ENCODE measurements at places on chromosomes 13 and 19.

DNA sequence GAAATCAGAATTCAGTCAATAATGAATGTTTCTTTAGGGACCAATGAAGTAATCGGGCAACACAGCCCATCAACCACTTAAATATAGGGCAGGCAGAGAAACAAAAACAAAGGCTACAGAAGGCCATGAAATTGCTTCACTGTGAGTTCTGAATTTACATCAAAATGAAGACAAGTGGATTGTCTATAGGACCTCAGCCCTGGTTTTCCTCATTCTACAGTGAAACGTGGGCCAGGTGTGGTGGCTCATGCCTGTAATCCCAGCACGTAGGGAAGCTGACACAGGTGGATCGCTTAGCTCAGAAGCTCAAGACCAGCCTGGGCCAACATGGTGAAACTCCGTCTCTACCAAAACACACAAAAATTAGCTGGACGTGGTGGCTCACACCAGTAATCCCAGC is 416.0 kb downstream of the KLF12 start:
- no peak for DNase-seq

GRCh38 chr13:39335721-39336120 is 267.3 kb downstream of the LHFPL6 start:
- DNase-seq, result no peak

- no peak for DNase-seq
Measured at GRCh38 chr13:77067519-77067918, 40.6 kb upstream of the FBXL3 start.

DNA sequence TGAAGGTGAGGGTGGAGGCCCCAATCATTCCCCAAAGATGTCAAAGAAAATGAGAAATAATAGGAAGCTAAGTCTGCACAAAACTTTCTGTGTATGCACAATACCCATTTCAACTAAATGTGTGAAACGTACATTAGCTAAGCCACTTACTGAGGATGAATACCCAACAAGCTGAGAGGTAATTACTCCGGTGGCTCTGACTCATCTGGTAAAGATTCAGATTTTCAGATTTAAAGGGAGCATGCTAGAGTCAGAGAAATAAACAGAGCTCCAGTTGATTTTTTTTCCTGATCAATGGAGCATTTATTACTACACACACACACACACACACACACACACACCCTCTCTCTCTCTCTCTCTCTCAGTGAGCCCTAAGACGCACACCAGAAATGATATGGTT is 194.8 kb upstream of the ARGLU1 start:
- no peak for DNase-seq

DNA sequence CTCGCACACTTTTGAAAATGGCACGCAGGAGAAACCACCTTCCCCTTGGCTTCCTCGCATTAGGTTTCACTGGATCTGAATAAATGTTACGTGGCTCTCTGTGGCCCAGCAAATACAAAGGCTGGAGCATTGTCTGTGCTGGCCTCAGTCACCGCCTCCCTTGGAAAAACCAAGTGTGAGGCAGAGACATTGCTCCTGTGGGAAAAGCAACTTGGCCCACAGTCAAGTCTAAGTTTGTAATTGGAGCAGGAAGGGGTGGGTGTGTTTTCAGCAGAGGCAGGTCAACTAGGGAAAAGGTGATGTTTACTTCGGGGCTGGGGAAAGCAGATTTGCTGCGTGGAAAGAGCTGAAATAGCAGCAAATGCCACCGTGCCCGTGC is 101.6 kb downstream of the IRS2 start:
- no peak for DNase-seq

- DNase-seq, result no peak
Measured at GRCh38 chr19:48461982-48462655, 6.7 kb downstream of the KCNJ14 start.

DNA sequence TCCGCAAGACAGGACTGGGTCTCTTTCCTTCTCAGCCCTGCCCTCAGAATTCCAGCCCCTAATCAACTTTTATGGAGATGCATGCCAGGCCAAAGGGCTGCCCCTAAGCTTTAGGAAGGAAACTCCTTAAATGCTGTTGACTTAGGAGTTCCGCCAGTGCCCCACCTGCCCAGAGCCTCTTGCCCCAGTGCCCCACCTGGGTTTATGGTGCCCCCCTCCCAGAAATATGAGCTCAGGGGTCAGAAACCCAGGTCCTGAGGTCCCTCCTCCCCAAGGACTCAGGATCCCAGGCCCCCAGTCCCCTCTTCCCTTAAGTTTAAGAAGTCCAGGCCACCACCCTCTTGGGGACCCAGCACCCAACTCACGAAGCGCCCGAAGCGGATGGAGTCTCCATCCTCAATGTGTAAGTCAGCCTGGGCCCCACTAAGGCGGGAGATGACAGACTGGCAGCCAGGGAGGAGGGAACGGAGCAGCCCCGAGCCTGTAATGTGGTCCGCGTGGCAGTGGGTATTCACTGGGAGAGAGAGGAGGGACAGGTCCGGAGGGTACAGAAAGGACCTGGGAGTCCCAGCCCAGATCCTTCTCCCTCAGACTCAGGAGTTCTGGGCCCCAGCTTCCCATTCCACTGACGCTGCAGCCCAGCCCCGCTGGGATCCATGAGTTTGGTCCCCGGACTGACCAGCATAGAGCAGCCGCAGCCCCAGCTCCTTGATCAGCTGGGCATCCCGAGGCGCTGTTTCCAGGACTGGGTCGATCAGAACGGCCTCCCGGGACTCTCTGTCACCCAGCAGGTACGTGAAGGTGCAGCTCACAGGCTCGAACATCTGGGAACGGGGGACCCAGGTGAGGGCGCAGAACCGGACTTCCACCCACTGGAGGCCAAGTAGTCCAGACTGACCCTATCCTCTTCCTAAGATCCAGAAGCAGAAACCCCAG is 897 bp downstream of the ETHE1 start:
- no peak for DNase-seq

GRCh38 chr13:72151241-72151640 is 284.2 kb upstream of the DACH1 start:
- DNase-seq, result no peak

DNA sequence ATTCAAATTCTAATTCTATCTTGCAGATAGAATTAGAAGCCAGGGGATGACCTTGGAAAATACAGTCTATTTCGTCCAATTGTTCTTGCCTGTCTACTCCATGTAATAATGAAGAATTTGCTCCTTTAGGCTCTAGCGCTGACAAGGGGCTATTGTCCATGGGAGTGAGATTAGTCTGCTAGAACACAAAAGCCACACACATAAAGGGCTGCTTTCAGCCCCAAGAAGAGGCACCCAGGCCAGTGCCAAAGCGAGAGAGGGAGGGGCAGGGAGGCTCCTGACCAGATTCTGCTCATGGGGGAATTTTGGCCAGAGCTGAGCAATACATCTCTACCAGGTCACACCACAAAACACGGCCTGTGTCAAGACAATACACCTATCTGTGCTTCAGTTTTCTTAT is 1306.9 kb downstream of the UQCRFS1 start:
- DNase-seq, result no peak

DNA sequence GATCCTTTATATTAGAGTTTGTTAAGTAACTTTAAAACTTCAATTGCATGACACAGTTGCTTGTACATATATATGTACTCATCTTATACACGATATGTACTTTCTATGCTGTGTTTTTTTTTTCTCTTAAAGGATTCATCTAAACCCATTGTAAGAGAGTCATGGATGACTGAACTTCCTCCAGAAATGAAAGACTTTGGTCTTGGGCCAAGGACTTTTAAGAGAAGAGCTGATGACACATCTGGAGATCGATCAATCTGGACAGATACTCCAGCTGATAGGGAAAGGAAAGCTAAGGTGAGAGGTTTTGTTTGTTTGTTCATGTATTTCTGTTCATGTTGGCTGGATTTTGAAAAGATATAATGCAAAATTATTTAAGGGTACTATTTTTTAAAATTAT is 26.0 kb downstream of the GPALPP1 start:
- DNase-seq, result no peak

DNA sequence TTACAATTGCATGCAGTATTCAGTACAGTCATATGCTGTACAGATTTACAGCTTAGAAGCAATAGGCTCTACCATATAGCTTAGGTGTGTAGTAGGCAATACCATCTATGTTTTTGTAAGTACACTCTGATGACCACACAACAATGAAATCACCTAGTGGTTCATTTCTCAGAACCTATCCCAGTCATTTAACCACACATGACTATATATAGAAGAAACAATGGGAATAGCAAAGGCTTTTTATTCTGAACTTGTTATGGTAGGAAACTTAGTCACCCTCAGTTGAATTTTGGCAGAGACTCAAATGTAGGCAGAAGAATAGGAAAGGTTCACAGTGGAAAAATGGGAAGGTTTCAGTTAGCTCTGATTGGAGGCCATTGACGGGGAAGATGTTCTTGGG is 1075.1 kb upstream of the MIR17HG start:
- DNase-seq, result no peak

- no peak for DNase-seq
Measured at GRCh38 chr13:71360041-71360440, 507.0 kb downstream of the DACH1 start.

DNA sequence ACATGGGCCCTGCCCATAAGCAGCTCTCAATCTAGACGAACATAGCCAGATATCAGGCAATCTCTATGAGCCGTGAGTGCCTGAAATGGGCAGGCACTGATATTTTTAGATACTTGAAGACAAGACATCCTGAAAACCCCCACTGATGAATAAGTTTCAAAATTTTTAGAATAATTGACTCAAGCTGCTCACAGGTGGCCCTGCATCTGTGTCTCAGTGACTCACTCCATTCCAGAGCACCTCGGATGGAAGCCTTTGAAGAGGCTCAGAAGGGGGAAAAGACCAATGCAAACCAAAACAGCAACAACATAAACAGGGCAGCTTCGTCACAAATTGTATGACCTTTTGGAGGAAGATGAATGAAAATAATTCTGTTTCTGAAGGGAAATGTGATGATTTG is 42.8 kb upstream of the SLC46A3 start:
- no peak for DNase-seq

GRCh38 chr19:38731654-38732301 is 12.5 kb downstream of the CAPN12 start:
- DNase-seq, result no peak

DNA sequence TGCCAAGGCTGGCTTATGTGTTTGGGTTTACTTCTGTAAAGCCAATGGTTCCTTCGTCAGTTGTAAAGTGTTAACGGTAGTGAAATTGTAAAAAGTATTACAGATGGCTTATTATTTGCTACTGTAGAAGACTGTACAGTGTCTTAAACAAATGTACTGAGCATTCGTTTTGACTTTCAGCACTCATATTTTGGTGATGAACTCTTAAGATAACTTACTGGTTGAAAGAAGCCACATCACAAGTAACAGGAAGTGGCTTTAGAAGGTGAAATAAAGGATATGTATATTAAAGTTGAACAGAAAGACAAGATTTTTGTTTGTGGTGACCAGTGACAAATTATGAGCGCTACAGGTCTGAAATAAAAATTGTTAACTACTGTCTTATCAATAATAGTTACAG is 64.2 kb downstream of the URI1 start:
- no peak for DNase-seq

DNA sequence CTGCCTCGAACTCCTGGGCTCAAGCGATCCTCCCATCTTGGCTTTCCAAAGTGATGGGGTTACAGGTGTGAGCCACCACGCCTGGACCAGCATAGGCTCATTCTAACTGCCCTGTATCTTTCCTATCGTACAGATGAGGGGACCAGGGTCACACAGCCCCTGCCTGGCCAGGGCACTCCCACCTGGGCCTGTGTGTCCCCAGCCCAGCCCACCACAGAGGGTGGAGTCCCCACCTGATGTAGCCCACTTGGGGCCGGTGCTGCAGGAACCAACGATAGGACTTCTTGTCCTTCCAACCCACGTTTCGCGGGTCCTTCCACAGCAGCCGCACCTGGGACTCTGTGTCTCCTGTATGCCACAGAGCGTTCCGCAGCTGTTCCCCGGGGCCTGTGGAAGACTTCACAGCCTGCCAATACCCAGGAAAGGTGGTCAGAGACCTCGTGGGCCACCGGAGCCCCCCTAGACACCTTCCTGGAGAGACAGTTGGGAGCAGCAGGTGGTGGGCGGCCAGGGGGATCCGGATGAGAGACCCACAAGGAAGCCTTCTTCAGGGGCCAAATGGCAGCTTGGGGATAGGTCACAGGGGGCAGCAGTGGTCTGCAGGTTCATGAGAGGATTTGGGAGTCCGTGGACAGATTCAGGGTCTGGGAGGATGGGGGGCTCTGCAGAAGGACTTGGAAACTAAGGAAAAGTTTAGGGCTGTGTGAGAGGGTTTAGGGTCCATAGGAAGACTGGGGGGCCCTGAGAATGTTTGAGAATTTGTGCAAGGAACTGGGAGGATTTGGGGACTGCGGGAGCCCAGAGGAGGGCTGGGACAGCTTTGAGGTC is 6.9 kb downstream of the COMP start:
- DNase-seq, result no peak

GRCh38 chr13:112638157-112638750 is 50.3 kb upstream of the TUBGCP3 start:
- no peak for DNase-seq

GRCh38 chr19:47514151-47514868 is 553 bp downstream of the NAPA start:
- DNase-seq, result no peak

- no peak for DNase-seq
Measured at GRCh38 chr13:48571126-48571913, 38.4 kb upstream of the RCBTB2 start.

- no peak for DNase-seq
Measured at GRCh38 chr13:109995578-109995977, 209.2 kb upstream of the IRS2 start.

DNA sequence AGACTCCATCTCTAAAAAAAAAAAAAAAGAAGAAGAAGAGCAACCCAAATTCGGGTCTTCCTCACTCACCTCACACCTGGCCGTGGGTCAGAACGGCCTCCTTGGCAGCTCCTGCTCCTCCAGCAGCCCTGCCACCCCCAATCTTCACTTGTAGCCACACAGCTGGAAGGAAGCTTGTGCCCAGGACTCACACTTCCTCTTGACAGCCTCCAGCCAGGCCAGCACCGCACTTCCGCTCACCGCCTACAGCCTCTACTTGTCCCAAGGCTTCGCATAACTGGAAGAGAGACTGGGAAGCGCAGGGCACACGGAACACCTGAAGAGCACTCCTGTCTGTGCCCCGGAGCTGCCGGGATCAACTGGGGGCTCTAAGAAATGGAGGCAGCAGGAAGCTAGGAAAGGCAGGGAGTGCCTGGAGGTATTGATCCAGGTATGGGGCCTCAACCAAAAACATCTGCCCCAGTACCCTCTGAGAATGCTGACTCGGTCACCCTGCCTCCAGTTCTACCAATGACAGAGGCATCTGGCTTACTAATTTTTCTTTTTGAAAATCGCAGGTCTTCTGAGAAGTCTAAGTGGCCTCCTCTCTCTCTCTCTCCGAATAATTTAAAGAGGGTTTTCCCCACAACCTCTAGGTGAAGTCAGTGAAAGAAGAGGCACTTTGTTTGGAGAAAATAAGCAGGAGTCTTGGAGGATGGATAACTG is 31.1 kb upstream of the ATP12A start:
- no peak for DNase-seq

GRCh38 chr13:97407540-97407939 is 26.4 kb upstream of the RAP2A start:
- no peak for DNase-seq

- no peak for DNase-seq
Measured at GRCh38 chr19:4415352-4415751, 12.9 kb downstream of the CHAF1A start.

GRCh38 chr19:34343751-34344150 is 21.2 kb upstream of the GPI start:
- DNase-seq, result no peak

GRCh38 chr19:47417746-47418691 is 1.3 kb downstream of the MEIS3 start:
- no peak for DNase-seq

GRCh38 chr19:50768277-50768676 is 2.0 kb upstream of the GPR32 start:
- no peak for DNase-seq

All from activated effector memory CD4-positive, alpha-beta T cell treated with Interleukin-2 at 50 U/mL for 16 hours (primary cell).